Spinal cord (tissue), 10 donors: ENCODE measurements at places on chromosomes 2 and 18. TPM values are rescaled to one million over a fixed set of nuclear protein-coding genes. Genes with fewer than 3 reads are reported as not detected.
A peak's percentile ranks its signal among the peaks of the same experiment; 100 is the strongest.

DNA sequence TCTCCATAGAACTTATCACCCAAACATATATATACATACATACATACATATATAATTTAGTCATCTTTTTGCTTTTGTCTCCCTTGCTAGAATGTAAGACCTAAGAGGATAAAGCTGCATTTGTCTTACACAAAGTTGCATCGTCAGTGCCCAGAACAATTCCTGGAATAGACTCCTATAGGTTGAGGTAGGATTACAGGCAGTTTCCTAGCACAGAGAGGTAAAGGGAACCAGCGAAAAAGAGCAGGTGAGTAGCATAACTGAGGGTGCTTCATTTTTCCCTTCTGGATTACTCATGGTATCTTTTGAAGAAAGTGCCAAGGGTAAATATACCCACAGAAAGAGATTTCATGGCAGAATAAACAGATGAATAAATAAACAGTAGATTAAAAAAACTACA, 68.1 kb upstream of the AMMECR1L start:
- no peak for DNase-seq

GRCh38 chr2:69275490-69275889, 111.5 kb downstream of the GFPT1 start:
- DNase-seq = no peak

- no peak for DNase-seq
Observed at GRCh38 chr2:101305492-101306078, 2.9 kb downstream of the RNF149 start.

DNA sequence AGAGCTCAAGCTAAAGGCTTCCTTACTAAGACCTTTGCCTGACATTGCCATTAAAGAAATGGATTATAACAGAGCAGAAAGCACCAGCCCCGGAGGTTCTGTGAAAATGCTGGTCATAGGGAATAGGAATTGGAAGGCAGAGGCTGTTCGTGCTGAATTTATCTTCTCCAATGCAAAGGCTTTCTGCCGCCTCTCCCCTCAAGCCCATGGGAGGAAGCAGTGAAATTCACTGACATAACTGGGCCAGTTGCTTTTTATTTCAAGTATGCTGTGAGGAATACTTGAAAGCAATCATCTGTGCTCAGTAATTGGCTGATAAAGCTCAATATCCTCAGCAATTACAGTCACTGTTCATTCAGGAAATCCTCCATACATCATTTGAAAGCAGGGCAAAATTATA, 85.4 kb upstream of the LINC00305 start:
- no peak for DNase-seq

DNA sequence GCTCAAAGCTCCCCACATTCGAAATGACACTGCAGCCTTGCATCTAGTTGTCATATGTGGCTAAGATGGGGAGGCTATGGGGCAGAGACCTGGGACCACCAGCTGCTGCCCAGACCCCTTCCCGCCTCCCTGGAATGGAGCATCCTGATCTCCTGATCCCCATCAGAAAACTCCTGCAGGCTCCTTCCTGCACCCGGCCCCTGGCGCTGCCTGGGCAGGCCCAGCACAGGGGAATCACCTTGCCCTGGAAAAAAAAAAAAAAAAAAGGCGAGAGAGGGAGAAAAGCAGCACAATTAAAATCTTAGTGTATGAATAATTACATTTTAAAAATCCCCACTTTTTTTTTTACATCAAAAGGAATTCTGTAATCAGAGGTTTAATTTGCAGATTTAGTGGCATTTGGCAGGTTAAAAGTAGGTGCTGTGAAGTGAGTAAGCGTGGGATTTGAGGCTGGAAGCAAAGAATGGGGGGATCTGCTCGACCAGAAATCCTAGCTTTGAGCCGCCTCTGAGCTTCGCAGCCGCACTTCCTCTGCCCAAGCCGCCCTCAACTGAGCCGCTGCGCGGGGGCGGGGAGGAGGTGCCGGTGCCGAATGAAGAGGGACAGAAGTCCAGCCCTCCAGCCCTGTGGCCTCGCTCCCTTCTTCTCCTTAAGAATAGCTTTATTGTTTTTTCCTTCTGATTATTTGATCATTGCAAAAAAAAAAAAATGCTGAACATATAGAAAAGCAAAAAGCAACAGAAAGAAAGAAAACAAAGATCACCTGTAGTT, 30.0 kb downstream of the THNSL2 start:
- no peak for DNase-seq

DNA sequence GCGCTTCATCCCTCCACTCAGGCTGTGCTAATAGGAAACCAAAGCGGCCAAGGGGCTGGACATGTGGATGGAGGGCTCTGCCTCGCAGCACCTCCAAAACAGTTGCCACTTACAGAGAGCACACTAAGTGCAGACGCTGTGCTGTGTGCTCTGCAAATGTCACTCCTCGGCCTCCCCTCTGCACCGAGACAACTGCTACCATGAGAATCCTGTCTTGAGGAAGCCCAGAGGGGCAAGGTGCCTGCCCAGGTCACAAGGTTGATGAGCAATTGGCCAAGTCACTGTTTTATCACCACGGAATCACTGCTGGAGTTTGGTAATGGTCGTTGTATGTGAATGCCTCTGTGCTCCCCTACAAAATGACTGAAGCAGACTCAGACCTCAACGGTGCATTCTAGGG, 132.2 kb downstream of the SEPTIN10 start:
- DNase-seq = no peak

- no peak for DNase-seq
Observed at GRCh38 chr2:168694866-168695265, 107.6 kb upstream of the NOSTRIN start.

DNA sequence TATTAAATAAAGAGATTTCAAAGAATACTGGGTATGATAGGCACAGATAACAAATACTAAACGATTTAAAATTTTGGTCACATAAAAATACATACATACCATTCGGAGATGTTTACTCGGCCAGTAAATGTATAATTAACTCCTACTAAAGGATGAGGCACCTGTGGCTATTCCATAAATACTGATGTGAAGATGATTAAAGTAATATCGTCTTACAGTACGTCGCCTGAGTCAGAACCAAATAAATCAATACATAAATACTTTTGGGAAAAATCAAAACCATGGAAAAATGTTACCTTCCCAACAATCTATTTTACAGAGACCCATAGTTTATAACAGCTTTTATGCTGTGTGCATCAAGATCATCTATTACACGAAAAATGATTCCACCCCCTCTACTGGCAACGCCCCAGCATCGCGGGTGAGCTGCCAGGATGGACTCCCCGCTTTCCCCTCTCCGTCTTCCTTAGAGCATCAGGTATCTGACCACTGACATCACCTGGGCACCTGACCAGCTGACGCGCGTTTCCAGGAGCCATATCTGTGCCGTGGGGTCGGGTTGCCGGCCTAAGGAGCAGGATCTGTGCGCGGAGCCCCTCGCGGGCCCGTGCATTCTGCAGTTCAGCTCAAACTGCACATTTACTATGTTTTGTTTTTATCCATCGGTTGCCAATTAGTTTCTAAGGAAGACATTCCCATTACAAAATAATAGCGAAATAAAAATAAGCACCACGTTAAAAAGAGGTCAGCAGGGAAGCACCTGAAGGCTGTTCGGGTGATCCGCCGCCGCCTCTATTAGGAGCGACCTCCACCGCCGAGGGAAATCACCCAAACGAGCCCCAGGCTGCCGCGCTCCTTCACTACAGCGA, 901 bp downstream of the ICA1L start:
- peak; percentile 77 for DNase-seq

- DNase-seq = no peak
Observed at GRCh38 chr18:46953195-46953594, 35.8 kb downstream of the KATNAL2 start.

- no peak for DNase-seq
Observed at GRCh38 chr2:136628490-136628889, 136.9 kb upstream of the THSD7B start.

The RAB6D gene
- total RNA-seq = 0.88 TPM

The PLEK gene
- 12.3 TPM for total RNA-seq

The TRIB2 gene
- total RNA-seq = 173 TPM

The RTP5 gene
- total RNA-seq = 1.9 TPM

The REEP1 gene
- 118 TPM for total RNA-seq

The SGO2 gene
- total RNA-seq = 10.8 TPM
